ENCODE measurements at places on chromosomes 2 and 18.

- no peak for DNase-seq
Observed at GRCh38 chr2:181992776-181993175, 7.1 kb downstream of the PPP1R1C start.

DNA sequence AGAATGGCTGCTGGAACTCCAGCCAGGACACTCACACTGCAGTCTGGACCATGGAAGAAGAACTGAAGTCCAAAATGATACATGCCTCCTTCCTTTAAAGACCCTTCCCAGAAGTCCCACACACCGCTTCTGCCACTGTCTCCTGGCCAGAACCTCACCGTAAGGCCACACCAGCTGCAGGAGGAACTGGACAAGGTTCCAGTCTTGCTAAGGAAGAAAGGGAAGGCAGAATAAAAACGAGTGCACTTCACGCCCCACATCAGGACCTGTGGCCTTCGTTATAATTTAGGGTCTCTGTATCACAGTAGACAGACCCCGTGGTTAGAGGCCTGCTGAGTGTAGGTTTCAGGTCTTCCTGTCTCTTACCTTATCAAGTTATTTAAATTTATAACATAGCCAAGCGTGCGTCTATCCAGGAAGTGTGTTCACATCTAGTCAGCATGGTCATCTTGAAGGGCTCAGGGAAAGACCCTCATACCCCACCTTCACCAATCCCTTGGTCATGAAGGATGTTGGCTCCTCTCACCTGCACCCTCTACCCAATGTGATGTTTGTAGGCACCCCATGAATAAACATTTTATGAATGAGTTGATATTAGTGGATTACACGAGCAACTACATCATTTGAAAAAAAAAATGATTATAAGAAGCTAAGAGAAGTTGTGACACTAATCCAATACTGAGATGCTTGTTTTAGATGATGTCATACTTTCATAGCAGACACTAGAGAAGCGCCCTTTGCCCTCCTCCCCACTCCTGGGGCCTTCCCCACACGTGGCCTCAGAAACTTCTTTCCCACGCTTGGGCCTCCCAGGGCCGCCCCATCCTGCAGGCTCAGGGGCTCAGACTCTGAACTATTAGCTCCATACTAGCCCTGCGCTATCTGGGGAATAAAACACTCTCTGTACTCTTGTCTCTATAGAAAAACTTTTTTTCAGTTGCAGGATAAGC is 157.6 kb downstream of the FAM210A start:
- DNase-seq, result no peak

DNA sequence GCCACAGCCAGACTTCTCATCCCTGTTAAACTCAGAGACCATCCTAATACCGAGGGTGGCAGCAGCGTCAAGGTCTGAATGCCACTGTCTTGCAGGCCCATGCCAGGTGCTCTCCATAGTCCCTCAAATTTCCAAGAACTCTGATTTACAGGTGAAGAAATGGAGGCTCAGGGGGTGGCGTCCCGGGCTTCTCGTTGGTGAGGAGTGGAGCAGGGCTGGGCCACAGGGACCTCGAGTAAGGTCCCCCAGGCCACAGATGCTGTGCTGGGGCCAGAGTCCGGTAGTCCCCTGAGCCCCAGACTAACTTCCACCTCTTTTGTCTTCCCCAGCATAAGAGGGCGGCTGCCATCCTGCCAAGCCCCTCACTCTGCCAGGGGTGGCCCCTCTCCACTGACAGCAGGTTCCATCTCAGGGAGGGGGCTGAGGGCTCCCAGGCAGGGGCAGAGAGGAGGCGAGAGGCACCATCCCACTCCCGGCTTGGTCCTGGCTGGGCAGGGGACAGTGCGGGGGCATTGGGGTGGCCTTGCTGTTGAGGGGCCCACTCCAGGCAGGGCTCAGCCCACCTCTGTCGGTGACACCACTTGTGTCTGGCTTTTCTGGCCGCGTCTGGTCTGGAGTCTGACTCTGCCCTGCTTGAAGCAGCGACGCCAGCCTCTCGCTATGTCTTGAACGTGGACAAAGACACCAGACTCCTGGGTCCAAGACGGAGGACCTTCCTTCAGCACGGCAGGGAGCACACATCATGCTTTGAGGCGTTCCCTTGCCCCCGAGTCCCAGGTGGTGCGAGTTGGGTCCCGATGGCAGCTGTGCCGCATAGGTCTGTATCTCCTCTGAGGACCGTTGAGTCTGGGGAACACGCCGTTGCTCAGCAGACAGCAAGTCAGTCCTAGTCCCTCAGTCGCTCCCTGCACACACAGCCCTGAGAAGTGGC is 15.9 kb upstream of the KLHL30 start:
- DNase-seq, result no peak

DNA sequence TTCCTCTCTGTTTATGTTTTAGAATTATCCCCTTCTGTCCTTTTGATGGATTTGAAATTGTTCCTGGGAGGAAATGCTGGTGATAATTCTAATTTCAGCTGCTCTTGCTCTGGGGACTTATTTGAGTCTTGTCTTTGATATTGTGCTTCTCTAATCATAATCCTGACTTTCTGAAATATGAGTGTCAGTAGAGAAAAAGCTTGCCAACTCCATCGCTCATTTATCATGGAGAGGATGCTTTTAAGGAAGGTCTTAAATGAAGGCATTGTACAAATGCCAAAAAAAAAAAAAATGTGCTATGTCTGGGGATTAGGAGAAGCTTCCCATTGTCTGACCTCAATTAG is 159.5 kb downstream of the NYAP2 start:
- no peak for DNase-seq

GRCh38 chr2:140344838-140345237 is 1564.6 kb upstream of the NXPH2 start:
- DNase-seq, result no peak

DNA sequence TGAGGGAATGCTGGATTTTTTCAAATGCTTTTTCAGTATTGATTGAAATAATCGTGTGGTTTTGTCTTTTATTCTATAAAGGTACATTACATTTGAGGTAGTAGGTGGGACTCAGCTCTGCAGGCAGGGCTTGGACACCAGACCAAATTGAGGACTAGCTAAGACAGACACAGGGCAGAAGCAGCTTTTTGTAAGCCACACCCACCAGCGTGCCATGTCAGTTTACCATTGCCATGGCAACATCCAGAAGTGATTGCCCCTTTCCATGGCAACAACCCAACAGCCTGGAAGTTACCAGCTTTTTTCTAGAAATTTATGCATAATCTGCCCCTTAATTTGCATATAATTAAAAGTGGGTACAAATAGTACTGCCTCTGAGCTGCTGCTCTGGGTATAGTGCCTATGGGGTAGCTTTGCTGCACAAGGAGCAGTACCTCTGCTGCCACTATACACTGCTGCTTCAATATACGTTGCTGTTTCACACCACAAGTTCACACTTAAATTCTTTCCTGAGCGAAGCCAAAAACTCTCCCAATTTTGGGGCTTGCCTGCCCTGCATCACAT is 23.6 kb upstream of the VWA3B start:
- no peak for DNase-seq

DNA sequence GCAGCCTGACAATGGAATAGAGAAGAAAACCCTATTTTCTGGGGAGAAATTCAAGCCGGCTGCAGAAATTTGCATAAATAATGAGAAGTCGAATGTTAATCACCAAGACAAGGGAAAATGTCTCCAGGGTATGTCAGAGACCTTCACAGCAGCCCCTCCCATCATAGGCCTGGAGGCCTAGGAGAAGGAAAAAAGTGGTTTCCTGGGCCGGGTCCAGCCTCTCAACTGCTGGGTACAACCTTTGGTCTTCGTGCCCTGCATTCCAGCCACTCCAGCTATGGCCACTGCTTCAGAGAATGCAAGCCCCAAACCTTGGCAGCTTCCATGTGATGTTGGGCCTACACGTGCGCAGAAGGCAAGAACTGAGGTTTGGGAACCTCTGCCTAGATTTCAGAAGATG is 6.0 kb upstream of the SCRN3 start:
- DNase-seq, result no peak

DNA sequence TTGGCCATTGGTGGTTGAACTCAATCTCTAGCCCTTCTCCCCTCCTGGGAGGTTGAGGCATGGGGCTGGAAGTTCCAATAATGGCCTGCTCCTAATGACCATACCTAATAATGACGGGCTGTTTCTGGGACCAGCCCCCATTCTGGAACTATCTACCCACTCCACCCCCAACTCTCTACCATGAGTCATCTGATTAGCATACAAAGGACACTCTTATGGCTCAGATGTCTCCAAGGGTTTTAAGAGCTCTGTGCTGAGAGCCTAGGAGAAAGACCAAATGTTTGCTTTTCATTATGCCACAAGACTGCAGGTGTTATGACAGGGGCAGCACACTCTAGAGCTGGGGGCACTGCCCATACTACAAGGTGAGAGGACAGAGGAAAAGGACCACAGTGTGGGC is 137.0 kb upstream of the NCKAP5 start:
- DNase-seq, result no peak

GRCh38 chr2:133163111-133163510 is 405.2 kb downstream of the NCKAP5 start:
- DNase-seq, result no peak

- DNase-seq, result no peak
Observed at GRCh38 chr2:217866457-217866856, 136.3 kb downstream of the TNS1 start.

DNA sequence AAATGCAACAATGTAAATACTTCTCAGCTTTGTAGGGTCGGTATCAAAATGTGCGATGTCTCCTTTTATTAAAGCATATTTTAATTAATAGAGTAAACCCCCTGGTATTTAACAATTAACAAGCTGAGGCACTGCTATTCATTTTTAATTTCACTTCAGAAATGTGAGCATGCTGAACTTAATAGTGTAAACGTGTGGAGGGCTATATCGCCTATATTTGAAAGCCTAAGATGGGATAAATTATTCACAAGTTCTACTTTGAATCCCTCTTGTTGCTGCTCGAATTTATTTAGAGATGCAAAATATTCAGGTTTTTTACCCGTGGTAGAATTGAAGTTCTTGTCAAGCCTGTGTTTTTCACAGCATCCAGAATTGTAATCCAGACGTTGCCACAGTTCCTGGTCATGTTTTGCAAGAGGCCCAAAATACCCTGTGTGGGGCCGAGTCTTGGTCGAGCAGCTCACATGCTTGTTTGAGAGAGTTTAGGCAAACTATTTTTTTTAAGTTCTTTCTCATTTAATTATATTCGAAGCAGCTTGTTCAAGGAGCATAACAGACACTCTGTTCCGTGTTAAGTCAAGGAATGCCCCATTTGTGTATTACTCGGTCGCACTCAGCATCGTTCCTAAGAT is 2.5 kb downstream of the SALL3 start:
- DNase-seq, result no peak

GRCh38 chr2:174827371-174828369 is 63.4 kb upstream of the CHRNA1 start:
- no peak for DNase-seq
